ENCODE measurements at places on chromosomes 5 and 9.

GRCh38 chr5:115415143-115415491 is 118.7 kb upstream of the CCDC112 start:
- peak; percentile 59 for DNase-seq

- no peak for DNase-seq
Observed at GRCh38 chr5:33367416-33367815, 73.3 kb upstream of the TARS1 start.

GRCh38 chr5:102755686-102756371 is 724 bp downstream of the PAM start:
- peak; percentile 90 for DNase-seq

GRCh38 chr9:131891598-131891997 is 151.7 kb upstream of the RAPGEF1 start:
- no peak for DNase-seq

DNA sequence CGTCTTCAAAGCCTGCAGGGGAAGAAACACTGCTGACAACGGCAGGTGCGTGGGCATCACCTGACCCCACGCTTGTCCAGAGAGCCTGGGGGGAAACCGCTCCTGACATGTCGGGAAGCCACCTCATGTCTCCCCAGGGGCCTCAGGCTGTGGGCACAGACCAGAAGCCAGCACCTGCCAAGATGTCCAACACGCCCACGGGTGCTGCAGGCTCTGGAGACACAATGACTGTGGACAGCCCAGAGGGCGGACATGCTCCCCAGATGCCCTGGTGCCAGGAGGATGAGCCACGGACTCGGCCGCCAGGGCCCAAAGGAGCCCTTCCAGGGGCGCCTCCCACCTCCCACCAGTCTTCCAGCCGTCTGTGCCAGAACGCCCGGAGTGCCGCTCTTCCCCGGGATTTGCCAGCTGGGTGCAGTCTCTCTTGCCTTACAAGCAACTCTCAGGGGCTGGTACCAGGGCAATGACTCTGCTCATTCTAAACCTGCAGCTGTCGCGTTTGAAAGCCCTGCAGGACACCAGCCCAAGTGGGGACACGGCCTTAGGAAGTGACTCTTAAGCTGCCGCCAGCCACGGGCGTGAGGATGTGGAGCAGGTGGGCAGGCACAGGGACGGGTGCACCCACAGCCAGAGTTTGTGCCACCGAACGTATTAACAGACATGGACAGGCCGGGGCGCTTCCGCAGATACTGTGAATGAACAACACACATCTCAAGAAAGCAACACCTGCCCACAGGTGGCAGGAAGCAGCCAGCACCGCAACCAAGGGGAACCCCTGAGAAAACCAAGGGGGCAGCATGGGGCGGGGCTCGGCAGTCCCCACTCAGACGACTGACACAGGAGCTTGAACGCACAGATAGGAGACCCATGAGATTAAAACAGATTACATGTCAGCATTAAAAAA is 6.8 kb upstream of the LHX3 start:
- no peak for DNase-seq

DNA sequence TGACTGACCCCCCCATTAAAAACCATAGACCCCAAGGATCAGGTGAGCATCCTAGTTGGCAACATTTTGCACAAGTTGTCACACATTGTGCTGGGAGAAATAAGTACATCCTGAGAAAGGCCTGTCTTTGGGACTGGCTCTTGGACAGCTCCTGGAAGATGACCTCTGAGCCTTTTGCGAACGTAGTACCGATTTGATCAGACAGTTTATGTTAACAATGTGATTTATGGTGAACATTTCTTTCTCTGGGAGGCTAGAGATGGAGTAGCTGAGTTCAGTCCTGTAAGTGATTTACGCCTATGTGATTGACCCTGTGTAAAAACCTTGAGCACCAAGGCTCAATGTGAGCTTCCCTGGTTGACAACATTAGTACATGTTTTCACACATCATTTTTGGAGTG is 41.7 kb downstream of the LOX start:
- no peak for DNase-seq

DNA sequence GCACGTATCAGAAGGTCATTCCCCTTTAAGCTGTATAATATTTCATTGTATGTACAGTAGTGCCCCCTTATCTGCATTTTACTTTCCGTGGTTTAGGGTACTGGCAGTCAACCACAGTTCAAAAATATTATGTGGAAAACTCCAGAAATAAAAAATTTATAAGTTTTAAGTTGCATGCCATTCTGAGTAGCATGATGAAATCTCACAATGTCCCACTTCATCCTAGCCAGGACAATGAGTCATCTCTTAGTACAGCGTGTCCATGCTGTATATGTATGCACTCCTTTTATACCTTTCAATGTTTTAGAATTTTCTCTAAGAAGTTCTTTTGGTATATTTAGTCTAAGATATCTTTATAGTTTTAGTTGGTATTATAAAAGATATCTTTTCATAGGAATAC is 115.0 kb upstream of the HAND1 start:
- DNase-seq = no peak

GRCh38 chr9:127813686-127814226 is 11.1 kb downstream of the FPGS start:
- DNase-seq = no peak

GRCh38 chr9:91382298-91382697 is 20.6 kb upstream of the AUH start:
- no peak for DNase-seq

DNA sequence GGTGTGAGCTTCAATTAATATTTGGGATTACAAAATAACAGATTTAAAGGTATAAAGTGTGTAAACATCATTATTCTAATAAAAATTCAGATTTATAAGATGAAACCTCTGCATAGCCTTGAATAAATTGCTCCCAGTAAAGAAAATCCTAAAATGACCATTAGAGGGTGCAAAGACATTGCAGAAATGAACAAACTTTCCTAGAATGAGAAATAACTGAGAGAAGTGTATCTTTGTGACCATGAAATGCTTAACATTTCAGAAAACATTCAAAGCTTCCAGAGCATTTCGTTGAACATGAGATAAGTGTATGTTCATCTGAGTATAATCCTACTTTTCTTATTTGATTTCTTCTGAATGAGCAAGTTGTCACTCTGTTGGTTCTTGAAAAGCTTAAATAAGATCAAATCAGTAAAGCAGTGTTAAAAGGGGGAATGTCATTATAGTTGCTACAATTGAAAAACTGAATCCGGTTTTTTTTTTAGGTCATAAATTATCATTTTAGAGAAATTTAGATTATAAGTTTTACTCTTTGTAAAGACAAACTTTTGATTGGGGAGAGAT is 24.7 kb upstream of the NUDT12 start:
- peak; percentile 1 for DNase-seq

- DNase-seq = no peak
Observed at GRCh38 chr9:137556069-137556838, 4.6 kb downstream of the MRPL41 start.

- no peak for DNase-seq
Observed at GRCh38 chr9:77021922-77022782, 2.7 kb downstream of the FOXB2 start.
